Stimulated activated CD8-positive, alpha-beta memory T cell treated with anti-CD3 and anti-CD28 coated beads, Interleukin-15, amount 100 ng/mL, for 24 hours (primary cell): ENCODE measurements at places on chromosomes 2 and 18.

DNA sequence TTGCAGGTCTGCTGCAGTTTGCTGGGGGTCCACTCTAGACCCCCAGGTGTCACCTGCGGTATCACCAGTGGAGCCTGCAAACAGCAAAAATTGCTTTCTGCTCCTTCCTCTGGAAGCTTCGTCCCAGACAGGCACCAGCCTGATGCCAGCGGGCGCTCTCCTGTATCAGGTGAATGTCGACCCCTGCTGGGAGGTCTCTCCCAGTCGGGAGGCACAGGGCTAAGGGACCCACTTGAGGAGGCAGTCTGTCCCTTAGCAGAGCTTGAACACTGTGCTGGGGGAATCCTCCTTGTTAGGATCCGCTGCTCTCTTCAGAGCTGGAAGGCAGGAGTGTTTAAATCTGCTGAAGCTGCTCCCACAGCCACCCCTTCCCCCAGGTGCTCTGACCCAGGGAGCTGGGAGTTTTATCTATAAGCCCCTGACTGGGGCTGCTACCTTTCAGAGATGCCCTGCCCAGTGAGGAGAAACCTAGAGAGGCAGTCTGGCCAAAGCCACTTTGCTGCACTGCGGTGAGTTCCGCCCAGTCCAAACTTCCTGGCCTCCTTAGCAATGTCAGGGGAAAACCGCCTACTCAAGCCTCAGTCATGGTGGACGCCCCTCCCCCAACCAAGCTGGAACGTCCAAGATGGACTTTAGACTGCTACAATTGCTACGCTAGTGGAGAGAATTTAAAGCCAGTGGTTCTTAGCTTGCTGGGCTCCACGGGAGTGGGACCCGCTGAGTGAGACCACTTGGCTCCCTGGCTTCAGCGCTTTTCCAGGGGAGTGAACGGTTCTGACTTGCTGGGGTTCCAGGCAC lies 652.5 kb downstream of the KCNJ3 start:
- no peak for DNase-seq

- DNase-seq = no peak
Observed at GRCh38 chr18:45049578-45050319, 369.1 kb downstream of the SETBP1 start.

DNA sequence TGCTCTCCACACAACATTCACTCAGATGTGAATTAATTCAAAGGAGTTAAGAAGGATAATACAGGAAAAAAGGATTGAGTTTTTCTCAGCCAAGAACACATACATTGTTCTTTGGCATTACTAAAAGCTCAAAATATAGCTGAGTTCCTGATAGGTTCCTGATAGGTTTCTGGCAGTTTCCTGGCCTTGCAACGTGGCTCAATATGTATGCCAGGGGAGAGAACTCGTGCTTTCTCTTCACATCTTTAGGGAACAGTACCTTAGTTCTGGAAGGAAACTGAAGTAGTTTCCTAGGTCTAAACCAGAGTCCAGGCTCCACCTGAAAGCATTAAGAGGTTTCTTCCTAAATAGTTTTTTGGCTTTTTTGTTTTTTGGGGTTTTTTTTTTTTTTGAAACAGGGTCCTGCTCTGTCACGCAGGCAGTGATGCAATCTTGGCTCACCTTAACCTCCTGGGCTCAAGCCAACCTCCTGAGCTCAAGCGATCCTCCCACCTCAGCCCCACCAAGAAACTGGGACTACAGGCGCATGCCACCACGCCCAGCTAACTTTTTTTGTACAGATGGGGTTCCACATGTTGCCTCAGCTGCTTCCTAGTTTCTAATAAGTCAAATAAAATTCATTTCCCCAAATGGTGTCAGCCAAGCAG lies 42.8 kb downstream of the ESCO1 start:
- no peak for DNase-seq

- no peak for DNase-seq
Observed at GRCh38 chr2:218478544-218478943, 59.6 kb downstream of the VIL1 start.

DNA sequence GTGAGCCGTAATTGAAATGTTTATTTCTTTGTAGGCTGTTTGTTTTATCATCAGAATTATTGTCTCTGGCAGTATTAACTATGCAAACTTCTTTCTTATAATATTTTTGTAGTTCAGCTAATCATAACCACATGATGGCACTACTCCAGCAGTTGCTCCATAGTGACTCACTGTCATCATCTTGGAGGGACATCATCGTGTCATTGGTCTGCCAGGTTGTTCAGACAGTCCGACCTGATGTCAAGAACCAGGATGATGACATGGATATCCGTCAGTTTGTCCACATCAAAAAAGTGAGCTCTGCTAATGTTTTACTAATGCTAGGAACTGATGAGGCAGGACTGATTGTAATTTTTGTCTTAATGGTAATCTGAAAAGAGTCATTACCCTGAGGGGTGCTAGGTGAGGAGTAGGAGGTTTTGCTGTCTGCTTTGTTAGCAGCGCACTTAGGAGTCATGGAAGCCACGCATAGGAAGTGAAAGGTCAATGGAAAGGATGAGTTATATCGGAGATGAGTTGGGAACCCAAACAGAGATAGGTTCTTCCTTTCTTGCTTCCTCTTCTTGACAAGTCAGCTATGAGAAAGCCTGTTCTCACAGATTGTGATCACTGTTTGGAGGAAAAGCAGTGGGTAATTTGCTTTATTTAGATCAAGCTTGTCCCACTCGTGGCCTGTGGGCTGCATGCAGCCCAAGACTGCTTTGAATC lies 49.2 kb downstream of the PIKFYVE start:
- no peak for DNase-seq

DNA sequence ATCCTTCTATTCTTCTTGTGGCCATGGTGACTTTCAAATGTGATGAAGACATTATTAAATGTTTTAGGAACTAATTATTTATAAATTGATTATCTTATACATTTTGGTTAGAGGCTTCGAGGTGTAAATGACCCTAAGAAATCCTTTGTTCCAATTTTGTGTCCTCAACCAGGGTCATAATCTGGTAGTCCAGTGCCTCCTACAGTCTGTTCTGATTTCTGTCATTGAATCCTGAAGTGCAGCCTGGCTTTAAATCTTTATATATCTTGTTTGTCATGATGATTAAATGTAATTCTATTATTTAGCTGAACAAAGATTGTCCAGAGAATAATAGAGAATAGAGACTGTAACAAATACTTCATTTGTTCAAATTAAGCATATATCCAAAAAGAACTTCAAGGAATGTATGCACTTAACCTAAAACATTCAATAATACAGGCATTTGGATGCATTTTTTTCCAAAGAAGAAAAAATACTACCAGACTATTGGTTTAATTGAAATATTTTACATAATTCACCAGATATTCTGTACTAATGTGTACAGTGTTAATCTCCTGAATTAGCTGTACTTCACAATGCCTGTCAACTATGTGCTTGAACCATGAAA lies 89.8 kb downstream of the PRPF40A start:
- no peak for DNase-seq

- DNase-seq = no peak
Observed at GRCh38 chr2:199261239-199261638, 196.5 kb downstream of the SATB2 start.

- no peak for DNase-seq
Observed at GRCh38 chr2:201959626-201960025, 74.0 kb upstream of the FZD7 start.

DNA sequence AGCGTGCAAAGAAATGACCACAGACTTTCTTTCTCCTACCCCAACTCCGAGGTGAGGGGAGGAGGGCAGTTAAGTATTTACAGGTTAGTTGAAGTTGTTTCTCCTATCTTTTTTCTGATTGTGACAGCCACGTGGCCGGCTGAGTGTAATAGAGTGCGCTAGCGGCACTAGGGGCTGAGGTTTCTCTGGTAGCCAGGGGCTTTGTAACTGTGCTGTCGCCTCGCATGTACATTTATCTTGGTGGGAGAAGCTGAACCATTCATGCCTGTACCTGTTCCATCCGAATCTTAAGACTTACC lies 214.1 kb upstream of the STON1 start:
- peak; percentile 3 for DNase-seq

DNA sequence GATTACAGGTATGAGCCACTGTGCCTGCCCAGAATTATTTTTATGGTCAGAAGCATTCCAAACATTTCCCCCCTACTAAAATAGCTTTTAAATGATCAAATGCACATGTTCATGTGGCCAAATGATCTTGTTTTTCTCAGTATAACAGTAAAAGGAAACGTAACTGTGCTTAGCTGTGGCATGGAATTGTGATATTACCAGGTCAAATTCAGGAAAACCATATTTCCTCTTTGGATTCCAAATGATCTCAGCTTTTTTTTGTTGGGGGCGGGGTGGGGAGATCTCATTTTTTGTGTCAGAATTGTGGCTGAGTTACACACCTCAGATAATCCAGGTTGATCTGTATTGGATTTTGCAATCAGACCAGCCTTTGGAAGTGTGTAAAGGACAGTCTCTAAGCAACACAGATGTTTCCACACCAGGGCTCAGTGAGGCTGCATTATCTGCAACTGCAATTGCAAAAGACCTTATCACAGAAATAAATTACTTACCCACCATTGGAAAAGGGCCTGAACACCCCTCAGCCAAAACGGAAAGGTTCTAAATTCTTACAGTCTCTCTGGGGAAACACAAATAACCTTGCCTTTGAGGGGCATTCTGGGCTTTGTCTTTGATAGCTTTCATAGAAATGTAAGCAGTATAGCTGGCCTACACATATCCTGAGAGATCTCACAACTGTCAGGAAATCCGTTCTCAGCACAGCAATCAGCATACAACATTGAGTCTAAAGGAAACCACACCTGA lies 8.4 kb downstream of the CASP10 start:
- no peak for DNase-seq

DNA sequence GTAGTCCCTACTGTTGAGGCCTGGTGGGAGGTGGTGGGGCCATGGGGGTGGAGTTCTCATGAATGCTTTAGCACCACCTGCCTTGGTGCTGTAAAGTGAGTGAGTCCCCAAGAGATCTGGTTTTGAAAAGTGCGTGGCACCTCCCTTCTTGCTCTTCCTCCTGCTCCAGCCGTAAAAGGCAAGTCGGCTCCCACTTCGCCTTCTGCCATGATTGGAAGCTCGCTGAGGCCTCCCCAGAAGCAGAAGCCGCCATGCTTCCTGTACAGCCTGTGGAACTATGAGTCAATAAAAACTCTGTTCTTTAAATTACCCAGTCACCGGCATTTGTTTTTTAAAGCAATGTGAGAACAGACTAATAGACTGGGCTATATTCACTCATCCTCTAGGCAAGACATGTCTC lies 141.3 kb upstream of the ALKAL2 start:
- no peak for DNase-seq

DNA sequence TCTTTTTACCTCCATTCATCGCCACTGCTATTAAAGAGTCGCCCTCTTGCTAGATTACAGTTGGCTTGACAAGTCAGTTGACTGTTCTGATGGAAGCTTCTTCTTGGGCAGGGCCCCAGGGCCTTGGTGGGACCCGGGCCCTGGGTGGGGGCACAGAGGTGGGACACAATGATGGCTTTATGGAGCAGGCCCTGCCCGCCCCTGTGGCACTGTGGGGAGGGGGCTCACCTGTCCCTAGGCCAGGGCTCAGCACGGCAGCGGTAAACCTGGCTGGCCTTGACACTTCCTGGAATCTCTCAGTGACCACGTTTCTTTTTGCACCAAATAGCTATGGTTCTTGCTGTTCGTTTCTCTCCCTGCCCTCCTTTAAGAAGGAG lies 4.9 kb upstream of the HS6ST1 start:
- no peak for DNase-seq

DNA sequence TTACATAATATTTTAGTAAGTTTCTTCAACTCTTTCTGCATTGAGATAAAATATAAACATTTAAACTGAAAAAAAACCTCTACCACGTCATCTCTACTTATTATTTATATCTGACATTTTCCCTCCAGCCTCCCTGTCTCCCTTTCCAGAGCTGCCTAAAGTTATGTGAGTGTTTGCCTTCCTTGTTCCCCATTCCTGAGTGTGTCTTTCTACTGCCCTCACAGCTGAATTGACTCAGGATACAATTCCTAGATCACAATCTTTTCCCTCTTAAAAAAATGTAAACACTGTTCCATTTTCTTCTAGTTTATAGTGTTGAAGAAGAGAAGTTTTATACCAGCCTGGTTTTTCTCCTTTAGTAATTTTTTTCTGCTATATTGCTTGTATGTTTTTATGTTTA lies 5.3 kb downstream of the TRPM8 start:
- DNase-seq = no peak

DNA sequence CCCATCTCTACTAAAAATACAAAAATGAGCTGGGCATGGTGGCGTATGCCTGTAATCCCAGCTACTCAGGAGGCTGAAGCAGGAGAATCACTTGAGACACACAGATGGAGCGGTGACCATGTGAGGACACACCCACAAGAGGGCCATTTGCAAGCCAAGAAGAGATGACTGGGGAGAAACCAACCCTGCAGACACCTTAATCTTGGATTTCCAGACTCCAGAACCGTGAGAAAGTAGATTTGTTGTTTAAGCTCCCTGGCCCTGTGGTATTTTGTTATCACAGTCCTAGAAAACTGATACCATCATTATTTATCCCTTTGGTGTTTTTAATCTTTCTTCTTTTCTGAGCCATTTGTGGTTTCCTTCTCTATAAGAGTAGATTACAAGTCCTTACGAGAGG lies 88.6 kb upstream of the ID2 start:
- DNase-seq = no peak

DNA sequence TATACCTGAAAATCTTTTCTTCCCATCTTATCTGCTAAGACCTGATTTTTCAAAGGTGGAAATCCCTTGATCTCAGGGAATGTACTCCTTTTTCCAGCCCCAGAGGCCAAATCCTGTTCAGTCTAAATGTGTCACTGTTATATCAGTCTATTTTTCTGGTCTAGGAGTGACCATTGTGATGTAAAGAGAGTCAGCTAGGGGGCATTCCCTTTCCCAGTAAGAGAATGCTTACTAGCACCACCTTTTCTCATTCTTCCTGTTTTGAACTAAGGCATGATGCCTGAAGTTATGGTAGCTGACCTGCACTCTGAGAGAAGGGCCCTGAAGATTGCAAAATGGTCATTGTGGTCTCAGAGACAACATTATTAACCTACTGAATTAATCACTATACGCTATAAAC lies 124.1 kb upstream of the XIRP2 start:
- no peak for DNase-seq

DNA sequence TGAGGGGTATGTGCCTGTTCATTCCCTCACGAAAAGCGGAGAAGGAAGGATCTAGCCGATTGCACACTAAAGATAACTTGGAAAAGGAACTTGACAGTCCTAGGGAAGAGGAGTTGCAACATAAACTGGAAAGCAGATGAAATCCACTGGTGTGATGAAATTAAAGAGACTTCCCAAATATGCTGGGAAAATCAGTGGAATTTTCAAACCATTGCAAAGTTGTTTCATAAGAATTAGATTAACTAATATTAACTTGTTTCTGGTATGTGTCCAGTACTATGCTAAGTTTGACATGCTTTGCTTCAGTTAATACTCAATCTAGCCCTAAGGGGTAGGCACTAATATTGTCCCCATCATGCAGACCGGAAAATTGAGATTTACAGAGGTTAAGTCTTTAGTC lies 222.7 kb downstream of the IKZF2 start:
- DNase-seq = no peak

GRCh38 chr2:158211502-158211901 lies 109.8 kb downstream of the UPP2 start:
- DNase-seq = no peak
